ENCODE measurements at places on chromosomes 6 and 20.

GRCh38 chr6:105359419-105360370, 43.2 kb downstream of the PREP start:
- H3K36me3 ChIP-seq = peaks cover 10% of the 10 kb centered on the region
- H3K4me3 ChIP-seq = no peak overlapping the region
- no peaks in the 10 kb centered on the region for H3K27me3 ChIP-seq
- H3K4me1 ChIP-seq = no peaks in the 10 kb centered on the region
- H3K27ac ChIP-seq = no peak overlapping the region

- no peak for DNase-seq
- H3K27me3 ChIP-seq = no peaks in the 10 kb centered on the region
Measured at GRCh38 chr6:138328210-138328609, 49.5 kb upstream of the SMIM28 start.

DNA sequence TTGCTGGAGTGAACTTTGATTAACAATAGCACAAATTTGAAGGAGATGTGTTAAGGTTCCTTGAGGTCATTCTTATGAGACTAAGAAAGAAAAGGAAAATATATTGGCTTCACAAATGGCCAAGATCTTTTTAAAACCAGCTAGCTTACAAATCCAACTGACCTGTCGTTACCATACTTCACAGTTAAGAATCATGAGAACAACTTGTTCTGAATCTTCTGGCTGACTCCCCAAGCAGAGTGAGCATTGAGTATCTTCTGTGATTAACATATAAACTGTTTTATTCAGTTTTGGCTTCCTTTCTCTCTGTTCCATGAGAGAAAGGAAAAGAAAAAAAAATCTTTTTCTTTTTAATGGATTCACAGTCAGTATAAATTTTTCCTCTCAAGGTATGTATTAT, 277.1 kb downstream of the KHDC1L start:
- no peaks in the 10 kb centered on the region for H3K27me3 ChIP-seq
- H3K4me3 ChIP-seq = no peak overlapping the region
- no peaks in the 10 kb centered on the region for H3K4me1 ChIP-seq

DNA sequence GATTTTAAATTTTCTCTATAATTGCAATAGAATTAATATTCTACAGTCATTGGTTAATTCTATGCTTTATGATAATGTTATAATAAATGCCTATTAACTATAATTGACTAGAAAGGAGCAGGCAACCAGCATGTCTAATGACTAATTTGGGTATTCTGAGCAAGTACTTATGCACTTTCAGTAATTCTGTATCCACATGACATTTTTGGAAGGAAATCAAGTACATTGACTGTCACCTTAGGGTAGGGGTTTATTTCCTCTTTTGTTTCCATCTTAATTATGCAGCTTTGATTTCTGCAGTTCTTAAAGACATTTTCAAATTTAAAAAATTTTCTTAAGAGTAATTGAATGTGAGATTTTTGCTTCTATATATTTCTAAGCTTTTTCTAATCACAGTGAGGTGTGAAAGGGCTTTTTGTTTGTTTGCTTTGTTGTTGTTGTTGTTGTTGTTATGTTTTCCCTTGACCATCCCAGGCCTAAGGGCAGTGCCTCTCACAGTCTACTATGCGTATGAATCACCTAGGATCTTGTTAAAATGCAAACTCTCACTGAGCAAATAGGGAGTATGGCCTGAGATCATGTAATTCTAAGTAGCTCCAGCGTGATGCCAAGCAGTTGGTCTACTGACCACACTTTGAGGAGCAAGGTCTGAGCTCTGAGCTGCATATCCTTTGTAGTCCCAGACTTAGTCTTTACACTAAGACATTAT, 467.1 kb upstream of the RNF217 start:
- H3K27me3 ChIP-seq = no peaks in the 10 kb centered on the region
- no peaks in the 10 kb centered on the region for H3K4me1 ChIP-seq
- H3K4me3 ChIP-seq = no peak overlapping the region
- H3K36me3 ChIP-seq = no peaks in the 10 kb centered on the region

GRCh38 chr6:52612336-52613054, 35.6 kb upstream of the TRAM2 start:
- no peaks in the 10 kb centered on the region for H3K4me1 ChIP-seq
- no peak overlapping the region for H3K4me3 ChIP-seq
- H3K27ac ChIP-seq = no peak overlapping the region
- H3K36me3 ChIP-seq = no peaks in the 10 kb centered on the region

- DNase-seq = no peak
- H3K4me3 ChIP-seq = no peak overlapping the region
- H3K27me3 ChIP-seq = no peaks in the 10 kb centered on the region
- no peak overlapping the region for H3K27ac ChIP-seq
- H3K4me1 ChIP-seq = no peaks in the 10 kb centered on the region
Measured at GRCh38 chr6:99270826-99271225, 78.6 kb downstream of the FAXC start.

- no peak overlapping the region for H3K4me3 ChIP-seq
- H3K27me3 ChIP-seq = peaks cover 4% of the 10 kb centered on the region
- no peak overlapping the region for H3K27ac ChIP-seq
- no peaks in the 10 kb centered on the region for H3K36me3 ChIP-seq
- no peak for DNase-seq
Measured at GRCh38 chr6:70282919-70283461, 19.9 kb downstream of the COL9A1 start.

Data from GM12878 (cell line).